ENCODE measurements at places on chromosomes 5 and 9.

DNA sequence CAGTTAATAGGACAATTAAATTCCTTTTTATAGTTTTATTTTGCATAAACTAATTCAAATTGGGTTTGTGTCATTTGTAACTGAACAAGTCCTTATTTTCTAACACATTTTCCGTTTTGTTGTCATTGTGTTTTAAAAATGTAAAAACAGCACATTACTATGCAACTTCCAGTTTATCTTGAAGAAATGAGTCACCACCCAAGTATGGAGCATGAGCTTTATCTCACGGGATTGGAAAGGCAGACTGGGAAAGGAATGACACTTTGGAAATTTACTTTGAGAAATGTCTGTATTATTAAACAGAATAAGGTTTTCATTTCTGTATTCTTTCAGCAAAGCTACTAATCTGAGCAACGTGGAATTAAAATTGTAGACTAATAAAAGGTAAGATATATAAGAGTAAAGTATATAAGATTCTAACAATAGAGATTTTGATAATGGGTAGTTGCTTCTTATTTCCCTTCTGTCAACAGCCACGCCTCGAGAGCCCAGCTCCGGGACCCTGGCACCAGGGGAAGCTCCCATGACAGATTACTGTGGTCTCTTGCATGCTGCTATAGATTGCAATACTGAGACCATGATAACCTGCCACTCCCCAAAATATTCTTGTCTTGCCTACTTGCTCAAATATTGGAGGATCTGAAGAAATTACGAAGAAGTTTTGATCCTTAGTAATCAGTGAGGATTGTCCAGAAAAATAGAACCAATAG is 433.1 kb downstream of the CHSY3 start:
- no peak for DNase-seq

DNA sequence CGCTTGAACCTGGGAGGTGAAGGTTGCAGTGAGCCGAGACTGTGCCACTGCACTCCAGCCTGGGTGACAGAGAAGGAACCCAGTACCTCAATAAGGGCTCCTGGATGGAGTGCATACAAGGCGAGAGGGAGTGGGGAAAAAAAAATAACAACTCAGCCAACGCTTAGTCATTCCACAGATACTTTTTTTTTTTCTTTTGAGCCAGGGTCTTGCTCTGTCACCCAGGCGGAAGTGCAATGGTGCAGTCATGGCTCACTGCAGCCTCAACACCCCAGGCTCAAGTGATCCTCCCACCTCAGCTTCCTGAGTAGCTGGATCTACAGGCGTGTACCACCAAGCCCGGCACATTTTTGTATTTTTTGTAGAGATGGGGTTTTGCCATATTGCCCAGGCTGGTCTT is 59.5 kb upstream of the GGTA1 start:
- DNase-seq: no peak

DNA sequence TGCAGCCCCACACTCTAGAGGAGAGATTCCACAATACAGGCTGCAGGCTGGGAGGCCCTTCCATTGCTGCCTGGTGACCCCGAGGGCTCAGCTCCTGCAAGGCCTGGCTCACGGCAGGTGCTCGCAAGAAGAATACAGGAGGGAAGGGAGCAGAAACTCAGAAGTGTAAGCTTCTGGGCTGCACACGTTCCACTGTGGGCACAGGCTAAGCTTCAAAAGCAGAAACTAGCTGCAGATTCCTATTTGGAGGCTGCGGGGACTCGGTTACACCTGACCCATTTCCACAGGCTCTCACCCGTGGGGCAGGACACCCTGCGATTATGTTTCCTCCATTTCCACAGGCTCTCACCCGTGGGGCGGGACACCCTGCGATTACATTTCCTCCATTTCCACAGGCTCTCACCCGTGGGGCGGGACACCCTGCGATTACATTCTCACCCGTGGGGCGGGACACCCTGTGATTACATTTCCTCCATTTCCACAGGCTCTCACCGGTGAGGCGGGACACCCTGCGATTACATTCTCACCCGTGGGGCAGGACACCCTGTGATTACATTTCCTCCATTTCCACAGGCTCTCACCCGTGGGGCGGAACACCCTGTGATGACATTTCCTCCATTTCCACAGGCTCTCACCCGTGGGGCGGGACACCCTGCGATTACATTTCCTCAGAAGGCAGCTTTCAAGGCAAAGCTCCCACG is 10.3 kb downstream of the LPCAT1 start:
- DNase-seq: peak; percentile 20

GRCh38 chr5:138743484-138743883 is 9.7 kb upstream of the CTNNA1 start:
- no peak for DNase-seq

- DNase-seq: no peak
Observed at GRCh38 chr9:136509549-136509948, 26.7 kb upstream of the SEC16A start.

GRCh38 chr9:110410961-110411360 is 73.3 kb upstream of the TXNDC8 start:
- no peak for DNase-seq

GRCh38 chr5:38258319-38259061 is at the start of gene EGFLAM:
EGFLAM (plus strand) TSS chr5:38258559; CDS start chr5:38258755, 196 bp downstream.
- no peak for DNase-seq

DNA sequence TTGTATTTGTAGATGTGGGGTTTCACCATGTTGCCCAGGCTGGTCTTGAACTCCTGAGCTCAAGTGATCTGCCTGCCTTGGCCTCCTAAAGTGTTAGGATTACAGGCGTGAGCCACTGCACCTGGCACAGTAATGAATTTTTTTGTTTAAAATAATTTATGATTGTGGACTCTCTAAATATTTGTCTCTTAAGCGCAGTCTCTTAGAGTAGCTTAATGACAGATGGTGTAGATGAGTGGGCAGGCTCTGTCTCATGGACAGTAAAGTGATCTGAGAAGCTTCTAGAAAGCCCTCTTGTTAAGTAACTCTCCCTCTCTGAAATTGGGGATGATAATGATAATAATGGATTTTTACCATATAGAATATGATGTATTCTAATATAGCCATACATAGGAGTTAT is 47.5 kb upstream of the KIAA1958 start:
- no peak for DNase-seq

DNA sequence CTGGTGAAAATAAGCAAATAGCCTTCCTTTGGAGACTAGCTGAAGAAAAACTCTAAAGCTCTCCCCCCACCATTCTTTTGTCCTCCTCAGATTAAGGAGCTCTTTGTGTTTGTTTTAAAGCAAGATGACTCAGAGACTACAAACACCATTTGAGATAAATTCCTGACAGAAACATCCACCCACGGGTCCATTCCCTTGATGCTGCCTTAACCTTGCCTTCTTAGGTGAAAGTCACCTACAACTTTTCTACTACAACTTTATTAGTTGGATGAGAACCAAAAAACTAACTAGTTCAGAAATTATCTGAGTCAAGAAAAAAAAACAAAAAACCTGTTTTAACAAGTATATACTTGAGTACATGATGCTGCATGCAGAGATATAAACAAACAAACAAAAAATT is 831.1 kb downstream of the NR2F1-AS1 start:
- DNase-seq: no peak

GRCh38 chr5:144427866-144428265 is 257.2 kb downstream of the KCTD16 start:
- no peak for DNase-seq

DNA sequence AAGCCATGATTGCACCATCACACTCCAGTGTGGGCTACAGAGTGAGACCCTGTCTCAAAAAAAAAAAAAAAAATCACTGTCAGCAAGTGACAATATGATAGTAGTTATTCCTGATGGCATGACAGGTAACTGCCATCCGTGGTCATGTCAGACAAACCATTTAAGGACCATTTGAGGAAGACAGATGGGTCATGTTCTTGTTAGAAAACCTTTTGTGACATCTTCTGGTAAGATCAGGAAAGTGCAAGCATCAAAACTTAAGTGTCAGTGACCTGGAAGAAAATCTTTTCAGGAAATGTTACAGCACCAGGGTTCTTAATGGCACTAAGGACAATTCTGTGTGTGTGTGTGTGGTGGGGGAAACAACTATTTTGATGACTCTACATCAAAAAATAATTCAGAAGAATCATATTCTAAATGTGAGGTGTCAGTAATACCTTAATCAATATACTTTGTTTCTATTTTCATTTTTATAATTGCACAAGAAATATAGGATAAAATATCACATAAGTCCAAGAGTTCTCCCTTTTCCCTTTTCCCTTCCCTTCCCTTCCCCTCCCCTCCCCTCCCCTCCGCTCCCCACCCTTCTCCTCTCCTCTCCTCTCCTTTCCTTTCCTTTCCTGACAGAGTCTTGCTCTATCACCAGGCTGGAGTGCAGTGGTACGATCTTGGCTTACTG is 17.8 kb downstream of the SLC38A9 start:
- DNase-seq: peak; percentile 16

GRCh38 chr9:70477907-70478480 is 63.5 kb upstream of the KLF9 start:
- no peak for DNase-seq

- DNase-seq: no peak
Observed at GRCh38 chr5:125274211-125274610, 527.8 kb upstream of the ZNF608 start.

DNA sequence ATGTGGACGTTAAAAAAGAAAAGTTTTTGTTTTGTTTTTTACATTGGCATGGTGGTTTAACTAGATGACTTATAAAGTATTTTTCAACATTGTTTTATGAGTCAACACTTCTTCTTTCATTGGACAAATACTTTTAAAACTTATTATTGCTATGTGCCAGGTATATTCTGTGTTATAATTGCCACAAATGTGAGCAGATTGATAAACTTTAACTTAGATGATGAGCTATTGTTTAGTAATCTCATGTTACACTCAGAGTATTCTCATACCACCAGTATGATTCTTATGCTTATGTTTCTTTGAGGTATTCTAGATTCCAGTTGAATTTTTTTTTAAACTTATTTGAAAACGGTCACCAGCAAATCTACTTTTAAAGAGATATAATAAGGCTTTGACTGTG is 60.3 kb downstream of the RASA1 start:
- no peak for DNase-seq

GRCh38 chr5:39194466-39195136 is 24.8 kb downstream of the FYB1 start:
- no peak for DNase-seq

GRCh38 chr5:150022158-150022531 is 21.6 kb downstream of the HMGXB3 start:
- DNase-seq: no peak

DNA sequence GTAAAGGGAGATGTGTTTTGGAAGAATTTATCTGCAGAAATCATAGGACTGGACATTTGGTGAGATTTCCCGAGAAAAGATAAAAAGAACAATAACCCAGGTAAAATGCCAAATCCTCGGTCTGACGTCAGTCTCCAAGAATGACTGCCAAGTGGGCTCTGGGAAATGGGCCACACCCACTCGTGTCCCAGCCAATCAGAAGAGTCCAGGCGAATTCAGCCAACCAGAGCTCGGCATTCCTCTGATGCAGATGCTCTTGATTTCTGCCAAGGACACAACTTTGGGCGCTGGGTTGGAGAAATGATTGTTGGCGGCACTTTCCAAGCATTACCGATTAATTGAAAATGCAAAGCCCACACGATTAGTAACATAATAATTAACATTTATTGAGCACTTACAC is 73.3 kb downstream of the FGF18 start:
- no peak for DNase-seq

- no peak for DNase-seq
Observed at GRCh38 chr9:33196736-33197135, 29.6 kb upstream of the B4GALT1 start.
